ENCODE measurements at places on chromosomes 12 and 14.

DNA sequence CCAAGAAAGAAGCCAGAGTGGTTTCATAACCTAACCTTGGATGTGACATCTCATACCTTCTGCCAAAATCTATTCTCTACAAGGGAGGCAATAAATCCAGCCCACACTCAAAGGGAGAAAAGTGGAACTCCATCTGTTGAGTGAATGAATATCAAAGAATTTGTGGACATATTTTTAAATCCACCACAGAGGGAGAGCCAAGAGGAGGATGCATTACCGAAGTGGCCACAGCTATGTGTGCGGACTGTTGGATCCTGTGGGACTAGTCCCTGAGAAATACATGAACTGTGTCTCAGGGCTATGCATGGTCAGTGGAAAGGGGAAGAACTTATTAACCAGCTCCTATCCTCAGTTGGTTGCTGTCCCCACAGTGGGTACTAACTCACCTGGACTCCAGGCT is 273.9 kb downstream of the NUAK1 start:
- DNase-seq: no peak

- DNase-seq: no peak
Observed at GRCh38 chr12:96197503-96198272, 3.5 kb downstream of the ELK3 start.

DNA sequence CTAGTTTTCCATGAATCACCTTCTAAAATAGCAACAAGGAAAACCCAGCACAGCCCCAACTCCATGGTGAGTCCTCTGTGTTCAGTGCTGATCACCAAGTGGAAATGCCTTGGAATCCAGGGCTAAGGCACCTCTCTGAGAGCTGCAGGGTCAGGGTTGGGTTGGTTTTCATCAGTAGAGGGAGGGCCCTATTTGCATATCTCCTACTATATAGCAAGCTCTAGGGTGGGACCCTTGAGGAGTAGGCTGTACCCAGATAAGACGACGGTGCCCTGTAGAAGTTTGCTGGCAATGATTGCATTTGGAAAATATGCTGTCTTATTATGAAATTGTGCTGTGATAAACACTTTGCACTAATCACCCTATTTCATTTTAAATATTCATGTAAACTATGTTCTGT is 1011.8 kb downstream of the TMEM121 start:
- DNase-seq: no peak

DNA sequence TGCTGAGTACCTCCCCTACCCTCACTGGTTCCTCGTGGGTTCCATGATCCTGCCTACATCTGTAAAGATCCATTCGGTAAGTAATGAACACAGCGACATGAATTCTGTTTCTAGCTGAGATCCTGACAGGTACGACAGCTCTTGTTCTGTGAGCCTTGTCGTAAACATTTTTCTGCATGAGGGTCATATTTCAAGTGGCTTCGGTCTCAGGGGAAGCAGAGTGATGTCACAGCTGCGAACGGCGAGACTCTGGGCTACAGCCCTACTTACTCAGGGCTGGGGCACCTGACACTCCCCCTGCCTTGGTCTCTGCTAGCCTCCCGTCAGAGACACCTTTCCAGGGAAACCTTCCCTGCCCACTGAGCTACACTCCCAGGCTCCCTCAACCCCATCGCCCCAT is 85.8 kb downstream of the RBM19 start:
- DNase-seq: no peak

DNA sequence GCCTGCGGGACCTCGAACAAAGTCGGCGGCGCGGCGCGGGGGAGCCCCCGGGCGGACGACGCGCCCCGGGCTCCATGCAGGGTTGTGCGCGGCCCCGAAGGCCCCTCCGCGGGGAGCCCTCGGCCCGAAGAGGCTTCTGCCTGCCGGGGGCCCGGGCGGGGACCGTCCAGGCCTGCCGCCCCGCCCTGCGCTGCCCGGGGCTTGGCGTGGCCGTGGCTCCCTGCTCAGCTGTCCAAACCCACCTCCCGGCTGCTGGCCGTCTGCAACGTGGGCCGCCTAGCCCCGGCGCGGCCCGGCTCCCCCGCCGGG is 670 bp downstream of the DYRK2 start:
- DNase-seq: no peak

GRCh38 chr12:26244503-26244902 is 49.1 kb downstream of the SSPN start:
- no peak for DNase-seq

GRCh38 chr12:130704606-130705005 is 11.5 kb downstream of the RIMBP2 start:
- DNase-seq: no peak

- DNase-seq: no peak
Observed at GRCh38 chr14:37198273-37198598, 499 bp downstream of the MIPOL1 start.

GRCh38 chr12:106149096-106149784 is 10.5 kb upstream of the NUAK1 start:
- no peak for DNase-seq

- DNase-seq: no peak
Observed at GRCh38 chr14:76510181-76510580, 134.2 kb downstream of the ESRRB start.

- no peak for DNase-seq
Observed at GRCh38 chr12:79983986-79984620, 49.2 kb upstream of the PPP1R12A start.

DNA sequence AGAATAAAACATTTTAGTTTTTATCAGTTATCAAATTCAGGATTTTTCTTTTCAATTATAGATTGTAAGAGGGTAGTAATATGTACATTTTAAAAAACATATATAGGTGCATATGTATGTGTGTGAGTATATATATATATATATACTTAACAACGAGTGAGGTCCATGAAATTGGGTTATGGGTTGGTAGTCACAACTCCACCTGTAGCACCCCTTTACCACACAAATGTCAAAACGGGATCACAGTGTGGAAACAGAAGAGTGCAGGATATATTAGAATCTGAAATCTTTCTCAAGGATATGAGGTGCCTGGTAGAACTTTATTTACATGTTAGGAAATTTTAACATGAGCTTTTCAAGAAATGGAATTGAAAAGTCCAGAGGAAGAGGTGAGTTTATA is 31.3 kb downstream of the MIA2 start:
- no peak for DNase-seq

DNA sequence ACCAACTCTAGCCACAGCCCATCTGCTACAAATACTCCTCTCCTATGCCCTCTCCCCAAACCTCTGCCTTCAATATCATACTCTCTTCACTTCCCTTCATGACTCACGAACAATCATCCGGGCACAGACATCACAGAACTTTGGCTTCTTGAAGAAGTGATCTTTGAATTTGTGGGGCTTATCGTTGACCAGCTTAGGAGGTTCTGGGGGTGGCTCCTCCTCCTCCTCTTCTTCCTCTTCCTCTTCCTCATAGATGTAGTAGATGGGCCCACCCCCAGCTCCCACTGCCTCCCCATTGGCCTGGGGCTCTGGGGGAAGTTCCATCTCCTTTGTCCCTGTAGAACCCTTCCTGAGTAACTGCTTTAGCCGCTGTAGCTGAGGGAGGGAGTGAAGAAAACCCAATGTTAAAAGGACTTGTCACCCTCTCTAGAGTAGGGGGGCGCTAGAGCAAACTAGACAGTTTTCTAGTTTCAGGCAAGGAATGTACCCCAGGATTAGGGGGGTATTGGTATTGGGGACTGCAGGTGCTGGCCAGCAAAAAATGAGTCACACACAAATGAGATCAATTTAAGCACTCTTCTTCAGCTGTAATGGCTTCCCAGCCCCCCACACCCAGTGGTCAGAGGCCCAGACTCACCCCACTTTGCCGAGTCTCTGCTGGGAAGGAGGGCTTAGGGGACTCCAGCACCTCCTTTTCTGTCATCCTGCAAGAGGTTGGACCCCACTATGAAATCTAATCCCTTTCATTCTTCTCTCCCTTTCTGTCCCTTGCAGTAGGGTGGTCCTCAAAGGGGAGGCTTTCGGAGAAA is 1.8 kb downstream of the STAC3 start:
- DNase-seq: no peak

- no peak for DNase-seq
Observed at GRCh38 chr12:128754275-128754674, 69.5 kb downstream of the SLC15A4 start.

GRCh38 chr12:88036353-88036965 is 7.3 kb upstream of the C12orf50 start:
- DNase-seq: no peak
